Activated T-helper 1 cell treated with Interleukin-2 at 50 U/mL for 16 hours (primary cell): ENCODE measurements at places on chromosomes 1 and 21.

DNA sequence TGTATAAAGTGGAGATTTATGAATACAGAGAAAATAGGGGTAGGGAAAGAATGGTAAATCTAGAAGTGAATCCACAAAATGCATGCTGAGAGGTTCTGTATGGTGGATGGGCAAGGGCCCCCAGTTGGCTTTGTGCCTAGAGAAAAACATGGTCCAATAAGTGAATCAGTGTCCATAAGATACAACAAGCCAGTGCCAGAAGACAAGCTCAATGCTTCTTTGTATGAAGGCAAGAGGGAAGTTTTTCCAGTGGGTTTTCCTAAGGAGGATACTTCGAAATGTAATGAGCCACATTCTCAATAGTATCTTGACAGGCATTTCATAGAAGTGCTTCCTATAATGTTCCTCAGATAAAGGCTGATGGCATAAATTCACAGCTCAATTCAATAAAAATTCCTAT lies 169.4 kb upstream of the HMCN1 start:
- DNase-seq, result no peak

GRCh38 chr1:14678011-14678638 lies 79.6 kb downstream of the KAZN start:
- DNase-seq, result no peak

DNA sequence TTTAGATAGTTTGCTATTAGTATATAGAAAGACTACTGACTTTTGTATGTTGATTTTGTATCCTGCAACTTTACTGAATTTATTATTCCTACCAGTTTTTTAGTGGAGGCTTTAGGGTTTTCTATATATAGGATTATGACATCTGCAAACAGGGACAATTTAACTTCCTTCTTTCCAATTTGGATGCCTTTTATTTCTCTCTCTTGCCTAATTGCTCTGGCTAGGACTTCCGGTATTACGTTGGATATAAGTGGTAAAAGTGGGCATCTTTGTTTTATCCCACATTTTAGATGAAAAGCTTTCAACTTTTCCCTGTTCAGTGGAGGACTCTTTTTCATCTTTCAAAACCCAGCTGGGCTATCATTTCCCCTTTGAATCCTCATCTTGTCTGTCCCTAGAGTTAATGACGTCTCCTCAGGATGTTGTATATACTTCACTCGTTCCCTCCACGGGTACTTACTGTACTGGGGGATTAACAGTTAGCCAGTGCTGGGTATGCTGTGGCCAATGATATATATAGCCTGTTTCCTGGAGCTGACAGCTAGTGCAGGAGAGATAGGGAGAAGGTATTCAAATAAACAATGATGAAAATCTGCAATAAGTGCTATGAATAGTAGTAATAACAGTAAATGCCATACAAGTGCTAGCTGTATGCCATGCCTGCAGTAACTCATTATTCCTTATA lies 9.8 kb downstream of the ACOT11 start:
- DNase-seq, result no peak

GRCh38 chr1:167118188-167118587 lies 24.3 kb downstream of the STYXL2 start:
- no peak for DNase-seq

DNA sequence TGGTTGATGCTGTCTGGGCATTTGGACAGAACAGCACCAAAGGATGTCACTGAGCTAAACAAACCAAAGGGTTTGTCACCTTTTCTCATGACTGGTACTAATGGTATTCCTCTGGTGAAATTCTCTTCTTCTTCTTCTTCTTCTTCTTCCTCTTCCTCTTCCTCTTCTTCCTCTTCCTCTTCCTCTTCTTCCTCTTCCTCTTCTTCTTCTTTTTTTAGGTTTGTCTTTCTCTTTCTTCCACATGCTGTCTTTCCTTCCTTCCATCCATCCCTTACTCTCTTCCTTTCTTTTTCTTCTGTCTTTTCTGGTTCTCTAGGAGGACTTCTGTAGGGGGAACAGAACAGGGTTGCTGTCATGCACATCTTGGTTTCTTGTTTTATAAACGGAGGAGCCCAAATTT lies 9.3 kb upstream of the IGFN1 start:
- no peak for DNase-seq

- no peak for DNase-seq
Measured at GRCh38 chr1:33460947-33461629, 11.4 kb upstream of the ZSCAN20 start.

DNA sequence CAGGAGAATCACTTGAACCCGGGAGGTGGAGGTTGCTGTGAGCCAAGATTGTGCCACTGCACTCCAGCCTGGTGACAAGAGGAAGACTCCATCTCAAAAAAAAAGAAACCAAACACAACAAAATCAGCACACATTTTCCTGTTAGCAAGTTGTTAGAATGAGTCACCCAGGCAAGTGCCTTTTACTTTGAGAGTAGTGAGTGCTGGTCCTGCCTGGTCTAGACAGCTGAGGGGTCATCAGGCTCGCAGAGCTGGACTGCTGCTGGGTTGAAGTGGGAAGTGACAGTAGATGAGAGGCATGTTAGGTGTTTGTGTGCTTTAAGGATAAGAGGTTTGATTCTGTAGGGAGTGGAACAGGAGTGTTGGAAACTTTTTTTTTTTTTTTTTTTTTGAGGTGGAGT lies 31.9 kb downstream of the GNPAT start:
- DNase-seq, result no peak

DNA sequence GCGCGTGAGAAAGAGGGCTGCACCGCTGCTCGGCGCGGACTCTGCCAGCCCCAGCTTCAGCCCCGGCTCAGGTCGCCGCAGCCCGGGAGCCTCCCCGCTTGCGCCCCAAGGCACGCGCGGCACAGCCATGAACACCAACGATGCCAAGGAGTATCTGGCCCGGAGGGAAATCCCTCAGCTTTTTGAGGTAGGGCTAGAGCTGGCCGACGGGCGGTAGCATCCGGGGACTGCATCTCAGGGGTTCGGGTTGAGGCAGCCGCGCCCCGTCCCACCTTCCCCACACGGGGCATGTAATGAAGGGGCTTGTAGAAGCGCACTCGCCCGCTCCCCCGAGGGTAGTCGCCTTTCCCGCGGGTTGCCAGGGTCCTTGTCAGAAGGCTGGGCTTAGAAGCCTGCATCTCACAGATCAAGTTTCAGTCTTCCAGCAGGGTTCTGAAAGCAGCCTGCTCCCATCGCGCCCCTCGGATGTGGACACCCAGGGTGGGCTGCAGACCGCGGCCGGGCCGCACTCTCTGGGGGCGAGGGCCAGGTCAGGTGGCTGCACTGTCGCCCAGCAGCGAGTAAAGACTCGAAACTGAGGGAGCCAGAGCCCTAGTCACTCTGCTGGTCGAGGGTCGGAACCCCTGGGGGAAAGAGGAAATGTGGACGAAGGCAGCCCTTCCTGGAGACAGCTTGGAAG lies 507 bp downstream of the AK5 start:
- DNase-seq, result no peak

DNA sequence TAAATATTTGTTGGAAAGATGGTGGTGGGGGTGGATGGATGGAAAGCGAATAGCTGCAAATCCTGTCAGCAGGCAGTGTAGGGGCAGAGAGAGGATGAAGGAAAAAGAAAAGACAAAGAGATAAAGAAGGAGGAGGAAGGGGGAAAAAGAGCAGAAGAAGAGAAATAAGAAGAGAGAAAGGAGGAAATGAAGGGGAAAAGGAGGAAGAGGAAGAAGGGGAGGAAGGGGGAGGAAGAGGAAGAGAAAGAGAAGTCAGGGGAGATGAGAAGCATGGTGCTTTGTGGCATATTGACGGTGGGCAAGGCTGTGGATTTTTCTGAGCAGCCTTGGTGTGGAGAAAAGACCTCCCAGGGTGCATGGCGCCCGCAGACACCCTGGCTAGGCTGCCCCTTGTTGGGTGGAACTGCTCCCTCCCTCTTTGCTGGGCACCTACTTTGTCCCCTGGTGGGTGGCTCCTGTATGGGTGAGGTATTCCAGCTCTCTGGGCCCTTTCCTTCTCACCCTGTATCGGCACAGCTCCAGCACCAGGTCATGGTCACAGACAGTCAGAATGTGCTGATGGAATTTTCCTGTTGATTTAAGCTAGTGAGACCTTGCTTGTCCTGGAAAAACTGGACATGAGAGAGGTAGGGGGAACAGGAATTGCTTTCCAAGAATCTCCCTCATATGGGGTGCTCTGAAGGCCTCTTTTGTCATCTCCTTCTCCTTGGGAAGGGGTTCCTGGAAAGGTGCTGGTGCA lies 45.7 kb upstream of the TLR5 start:
- DNase-seq, result no peak
